Left forelimb (tissue), 1 donor: ENCODE measurements at places on chromosomes 5 and 9.

- no peak for DNase-seq
Observed at GRCh38 chr5:96207420-96207819, 225.6 kb downstream of the PCSK1 start.

GRCh38 chr5:127186657-127187056 lies 103.9 kb upstream of the MEGF10 start:
- no peak for DNase-seq

DNA sequence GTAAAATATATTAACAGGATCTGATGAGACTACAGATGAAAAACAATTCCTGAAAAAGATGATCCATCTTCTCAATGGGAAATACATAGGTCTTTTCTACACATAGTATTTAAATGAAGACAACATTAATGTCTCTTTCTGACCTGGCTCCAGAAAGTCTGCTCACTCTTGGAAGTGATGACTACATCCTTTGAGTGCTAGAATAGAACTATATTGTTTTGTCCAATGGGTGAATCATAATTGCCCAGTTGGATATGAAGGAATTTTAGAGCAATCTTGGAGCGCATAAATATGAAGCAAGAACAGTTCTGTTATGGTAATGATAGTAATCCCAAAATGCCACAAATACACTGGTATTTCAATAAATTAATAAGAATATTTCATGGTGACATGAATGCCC lies 322.1 kb downstream of the DEPDC1B start:
- DNase-seq, result no peak

DNA sequence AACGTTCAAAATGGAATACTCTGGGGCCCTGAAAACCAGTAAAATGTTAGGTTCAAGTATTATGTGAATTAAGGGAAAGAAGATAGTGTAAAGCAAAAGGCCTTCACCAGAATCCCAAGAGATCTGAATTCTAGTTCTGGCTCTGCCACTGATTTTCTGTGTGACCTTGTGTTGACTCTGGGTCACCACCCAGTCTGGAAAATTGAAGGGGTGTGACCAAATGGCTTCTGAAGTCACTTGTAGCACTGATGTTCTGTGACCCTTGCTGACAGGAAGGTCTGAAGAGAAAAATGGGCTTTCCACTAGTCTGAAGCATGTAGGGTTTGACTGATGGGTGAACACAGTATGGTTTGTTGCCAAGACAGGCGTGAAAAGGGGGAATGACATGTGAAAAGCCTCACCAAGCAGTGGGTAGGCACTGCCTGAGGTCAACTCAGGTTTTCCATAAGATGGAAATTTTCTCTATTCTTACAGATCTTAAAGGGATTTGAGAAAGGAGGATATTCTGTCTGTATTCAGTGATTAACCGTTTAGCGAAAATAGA lies 33.1 kb downstream of the ANP32B start:
- DNase-seq, result no peak

GRCh38 chr9:84955971-84956370 lies 286.4 kb downstream of the NTRK2 start:
- DNase-seq, result no peak

- DNase-seq, result no peak
Observed at GRCh38 chr5:132773601-132774355, 3.3 kb downstream of the SEPTIN8 start.

DNA sequence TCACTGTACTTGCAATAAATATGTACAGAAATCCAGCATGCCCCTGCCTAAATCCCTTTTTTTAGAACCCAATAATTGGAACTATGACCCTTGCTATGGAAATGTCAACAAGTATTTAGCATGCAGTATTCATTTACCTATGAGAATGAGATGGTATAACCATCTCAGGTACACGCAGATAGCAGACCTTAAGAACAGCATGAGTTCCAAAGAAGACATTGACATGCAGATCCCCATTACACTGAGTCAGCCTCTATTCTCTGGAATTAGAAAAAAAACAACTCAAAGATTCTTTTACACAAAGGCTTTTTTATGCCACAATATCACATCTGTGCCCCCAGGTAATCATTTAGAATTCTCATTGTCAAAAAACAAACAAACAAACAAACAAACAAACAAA lies 325.6 kb upstream of the TLE4 start:
- no peak for DNase-seq

DNA sequence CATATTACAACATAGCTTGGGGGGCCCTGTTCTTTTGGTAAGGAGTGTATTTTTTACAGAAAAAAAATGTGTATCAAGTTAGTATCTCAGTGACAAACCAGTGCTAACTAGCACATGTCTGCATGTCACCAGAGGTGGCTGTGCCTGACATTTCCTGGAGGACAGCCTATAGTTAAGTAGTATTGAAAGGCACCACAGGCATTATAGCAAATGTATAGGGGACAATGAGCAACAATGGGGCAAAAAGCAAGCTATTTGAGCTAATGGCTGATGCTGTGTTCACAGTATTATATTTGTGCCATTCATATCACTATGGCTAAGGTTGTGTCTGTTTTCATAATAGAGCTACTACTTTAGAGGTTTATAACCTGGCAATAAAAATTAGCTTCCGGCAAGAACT lies 1644.0 kb downstream of the MAT2B start:
- DNase-seq, result no peak
